ENCODE measurements at places on chromosomes 7 and 10.

- no peak for DNase-seq
Observed at GRCh38 chr7:87217983-87218653, 1.4 kb downstream of the TMEM243 start.

DNA sequence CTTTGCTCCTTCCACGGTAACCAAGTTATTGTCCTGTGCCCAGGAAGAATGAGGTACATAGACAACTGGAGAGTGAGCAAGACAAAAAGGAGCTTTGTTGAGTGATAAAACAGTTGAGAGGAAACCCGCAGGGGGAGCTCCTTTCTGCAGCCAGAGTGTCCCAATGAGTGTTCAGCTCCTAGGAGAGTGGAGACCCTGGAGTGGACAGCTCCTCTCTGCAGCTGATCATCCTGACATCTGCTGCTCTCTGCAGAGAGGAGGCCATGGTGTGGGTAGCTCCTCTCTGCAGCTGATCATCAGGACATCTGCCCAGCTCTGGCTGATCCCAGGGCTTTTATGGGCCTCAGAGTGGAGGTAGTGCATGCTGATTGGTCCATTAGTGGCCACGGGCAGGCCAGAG lies 53.4 kb upstream of the PCDH15 start:
- DNase-seq: no peak

GRCh38 chr7:65233409-65234034 lies 140.1 kb upstream of the ZNF92 start:
- no peak for DNase-seq

- DNase-seq: no peak
Observed at GRCh38 chr7:1024331-1024841, 20.0 kb upstream of the GPR146 start.

DNA sequence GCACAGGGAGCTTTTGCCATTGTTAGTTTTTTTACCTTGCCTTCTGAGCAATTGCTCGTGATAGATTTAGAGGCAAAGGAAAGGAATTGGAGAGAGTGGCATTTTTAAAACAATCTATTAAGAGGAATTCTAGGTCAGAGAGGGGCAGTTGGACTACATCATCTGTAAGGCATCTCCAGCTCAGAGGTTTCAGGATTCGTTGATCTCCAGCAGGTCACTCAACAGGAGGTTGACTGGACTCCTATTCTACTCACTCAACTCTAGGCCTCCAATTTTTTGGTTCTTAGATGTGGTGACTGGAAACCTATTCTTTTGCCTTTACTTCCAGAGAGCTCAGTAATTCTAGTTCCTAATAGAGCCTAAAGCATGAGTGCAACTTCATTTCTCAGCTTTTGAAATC lies 42.8 kb downstream of the TBXAS1 start:
- DNase-seq: no peak

DNA sequence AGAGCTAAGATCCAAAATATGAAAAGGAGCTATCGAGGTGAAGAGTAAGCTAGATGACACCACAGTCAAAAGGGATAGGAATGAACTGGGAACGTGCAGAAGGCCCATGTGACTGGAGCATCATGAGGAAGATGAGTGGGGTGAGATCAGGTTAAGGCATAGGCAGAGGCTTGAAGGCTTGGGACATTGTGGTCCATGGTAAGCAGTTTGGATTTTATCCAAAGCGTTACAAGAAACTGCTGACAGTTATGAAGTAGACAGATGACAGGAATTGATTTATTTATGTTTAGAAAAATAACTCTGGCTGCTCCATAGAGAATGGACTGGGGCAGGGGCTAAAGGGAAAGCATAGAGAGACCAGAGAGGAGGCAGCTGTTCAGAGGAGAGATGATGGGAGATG lies 18.1 kb upstream of the PANK1 start:
- DNase-seq: no peak

DNA sequence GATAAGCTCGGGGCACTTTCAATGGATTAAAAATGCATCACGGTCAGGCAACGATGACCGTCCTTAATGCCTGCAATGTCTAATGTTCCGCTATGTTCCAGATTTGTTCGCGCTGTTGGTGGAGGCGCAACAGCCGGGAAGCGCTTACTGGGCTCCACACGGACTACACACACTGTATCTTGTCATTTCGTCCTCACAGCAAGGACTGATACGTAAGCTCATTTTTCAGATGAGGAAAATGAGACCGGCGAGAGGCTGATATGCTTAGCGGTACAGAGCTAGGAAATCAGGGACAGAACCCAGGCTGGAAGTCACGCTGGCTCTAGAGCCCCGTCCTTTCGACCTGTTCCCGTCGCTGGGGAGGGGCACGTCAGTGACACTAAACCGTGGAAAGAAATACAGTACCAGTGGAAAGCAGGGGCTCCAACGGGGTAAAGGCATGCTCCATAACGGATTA lies 670 bp downstream of the TPK1 start:
- DNase-seq: peak; percentile 81

DNA sequence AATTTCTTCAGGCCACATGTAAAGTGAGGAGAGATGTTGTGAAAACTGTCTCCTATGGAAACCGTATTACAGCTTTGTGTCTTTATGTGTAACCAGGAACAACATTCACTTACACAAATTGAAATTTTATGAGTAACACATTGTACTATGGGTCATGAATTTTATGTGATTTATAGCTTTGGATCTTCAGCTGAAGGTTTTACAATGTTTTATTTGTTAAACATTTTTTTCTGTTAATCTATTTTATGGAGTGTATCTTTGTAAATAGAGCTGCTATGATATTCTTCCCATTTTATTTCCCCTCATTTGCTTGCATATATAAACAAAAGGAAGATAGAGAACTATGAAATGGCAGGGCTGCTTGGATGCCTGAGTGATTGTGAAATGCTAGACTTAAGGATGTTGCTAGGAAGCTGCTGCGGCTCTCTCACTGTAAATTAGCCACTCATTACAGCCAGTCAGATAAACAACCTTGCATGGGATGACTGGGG lies 104.5 kb upstream of the PCLO start:
- DNase-seq: peak; percentile 25

DNA sequence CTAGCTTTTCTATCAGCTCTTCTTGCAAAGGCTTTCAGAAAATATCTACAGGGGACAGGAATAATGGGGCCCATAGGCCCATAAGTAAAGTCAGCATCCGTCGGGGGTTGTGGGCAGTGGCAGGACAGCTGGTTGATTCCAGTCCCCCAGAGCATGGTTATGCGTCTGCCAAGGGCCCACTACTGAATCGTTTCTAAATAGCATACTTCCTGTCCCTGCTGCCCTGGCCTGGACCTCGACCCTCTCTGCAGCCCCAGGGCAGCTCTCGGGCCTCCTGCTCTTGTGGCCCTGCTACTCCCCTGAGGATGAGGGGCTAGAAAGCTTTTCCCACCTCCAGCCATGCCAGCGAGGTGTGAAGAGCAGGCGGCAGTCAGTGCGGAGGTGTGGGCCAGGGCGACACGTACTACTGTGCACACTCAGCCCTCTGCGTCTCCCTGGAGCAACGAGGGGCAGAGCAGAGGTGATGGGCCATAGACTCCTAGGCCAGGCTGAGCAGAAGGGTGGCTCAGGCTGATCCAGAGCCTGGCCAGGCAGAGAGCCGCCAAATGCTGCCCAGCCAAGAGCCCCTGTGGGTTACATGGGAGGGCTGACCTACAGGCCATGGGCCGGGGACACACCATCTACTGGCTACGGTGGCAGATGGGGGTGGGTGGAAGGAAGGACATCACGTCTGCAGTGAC lies 4.7 kb upstream of the OPN4 start:
- no peak for DNase-seq

All from brain (organoid and tissue), 16 donors.